Type B pancreatic cell (in vitro differentiated cells): ENCODE measurements at places on chromosomes 6 and 20. TPM values are rescaled to one million over a fixed set of nuclear protein-coding genes. Genes with fewer than 3 reads are reported as not detected.
A peak's percentile ranks its signal among the peaks of the same experiment; 100 is the strongest.

SLC35F1 gene
- total RNA-seq, result 1.9 and 6.1 TPM in 2 replicates

DNA sequence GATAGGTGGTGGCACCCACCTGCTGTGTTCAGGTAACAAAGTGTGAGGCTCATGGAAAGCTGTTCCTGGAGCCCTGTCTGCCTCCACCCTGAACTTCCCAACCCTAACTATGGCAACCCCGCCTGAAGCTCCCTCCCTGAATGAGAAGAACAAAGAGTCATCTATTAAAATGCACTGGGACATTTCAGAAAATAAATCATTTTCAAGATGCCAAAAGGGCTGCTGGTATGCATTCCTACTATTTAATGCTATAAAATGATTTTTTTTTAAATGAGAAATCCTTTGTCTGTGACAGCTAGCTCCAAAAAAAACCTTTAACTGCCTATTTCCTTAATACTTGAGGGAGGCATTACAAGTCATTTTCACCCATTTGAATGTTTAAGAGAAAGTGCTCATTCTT, 84.3 kb upstream of the MRPS10 start:
- no peak for DNase-seq

DNA sequence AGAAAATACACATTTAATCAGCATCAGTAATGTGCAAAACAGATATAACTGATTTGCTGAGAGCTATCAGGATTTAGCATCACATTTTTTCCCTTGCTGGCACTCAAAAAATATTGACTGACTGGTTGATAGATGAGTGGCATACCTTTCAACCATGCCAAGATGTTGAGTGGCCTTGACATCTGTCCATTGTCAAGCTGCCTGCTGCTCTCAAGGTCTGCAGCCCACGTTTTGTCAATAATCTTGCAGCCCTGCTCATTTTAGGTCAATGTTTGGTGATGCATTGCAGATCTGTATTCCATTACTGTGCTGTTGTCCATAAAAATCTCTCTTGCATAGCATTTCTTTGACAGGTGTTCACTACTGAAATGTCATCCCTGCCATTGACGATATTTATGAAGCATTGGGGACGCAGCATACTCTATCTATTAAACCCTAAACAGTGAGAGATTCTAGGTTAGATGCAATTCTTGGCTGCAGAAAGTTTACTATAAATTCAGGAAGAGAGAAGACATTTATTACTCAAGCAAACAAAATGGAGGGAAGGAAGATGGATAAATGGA, 111.6 kb downstream of the BFSP1 start:
- DNase-seq, result no peak

GRCh38 chr6:46410334-46410953, 80.8 kb downstream of the RCAN2 start:
- no peak for DNase-seq

GRCh38 chr20:57622579-57623381, 2.6 kb upstream of the ZBP1 start:
- DNase-seq, result peak; percentile 72

DNA sequence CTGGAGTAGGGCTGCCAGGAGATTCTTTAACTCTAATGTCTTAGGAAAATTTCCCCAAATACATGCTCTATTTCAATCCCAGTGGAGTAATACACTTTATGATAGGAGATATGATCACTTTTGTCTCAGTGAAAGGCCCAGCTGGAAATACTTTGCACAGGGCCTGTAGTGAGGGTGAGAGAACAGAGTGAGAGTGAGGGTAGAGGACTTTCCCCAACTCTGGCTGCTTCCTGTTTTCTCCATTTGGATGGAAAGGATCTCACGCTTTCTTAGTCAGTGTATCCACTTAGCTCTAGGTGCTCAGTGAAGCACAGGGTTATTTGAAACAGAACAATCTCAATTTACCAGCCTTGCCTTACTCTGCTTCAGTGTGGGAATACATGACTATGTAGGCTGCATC, 36.6 kb downstream of the FAM229B start:
- DNase-seq, result no peak

GRCh38 chr6:36128793-36129192, 1.5 kb upstream of the MAPK13 start:
- no peak for DNase-seq

DNA sequence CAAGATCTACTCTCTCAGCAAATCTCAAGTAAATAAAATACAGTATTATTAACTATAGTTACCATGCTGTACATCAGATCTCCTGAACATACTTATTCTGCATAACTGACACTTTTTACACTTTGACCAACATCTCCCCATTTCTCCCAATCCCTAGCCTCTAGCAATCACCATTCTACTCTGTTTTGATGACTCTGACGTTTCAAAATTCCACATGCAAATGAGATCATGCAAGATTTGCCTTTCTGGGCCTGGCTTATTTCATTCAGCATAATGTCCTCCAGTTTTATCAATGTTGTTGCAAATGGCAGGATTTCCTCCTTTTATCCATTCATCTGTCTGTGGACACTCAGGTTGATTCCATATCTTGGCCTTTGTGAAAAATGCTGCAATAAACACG, 266.3 kb downstream of the RFPL4B start:
- no peak for DNase-seq

DNA sequence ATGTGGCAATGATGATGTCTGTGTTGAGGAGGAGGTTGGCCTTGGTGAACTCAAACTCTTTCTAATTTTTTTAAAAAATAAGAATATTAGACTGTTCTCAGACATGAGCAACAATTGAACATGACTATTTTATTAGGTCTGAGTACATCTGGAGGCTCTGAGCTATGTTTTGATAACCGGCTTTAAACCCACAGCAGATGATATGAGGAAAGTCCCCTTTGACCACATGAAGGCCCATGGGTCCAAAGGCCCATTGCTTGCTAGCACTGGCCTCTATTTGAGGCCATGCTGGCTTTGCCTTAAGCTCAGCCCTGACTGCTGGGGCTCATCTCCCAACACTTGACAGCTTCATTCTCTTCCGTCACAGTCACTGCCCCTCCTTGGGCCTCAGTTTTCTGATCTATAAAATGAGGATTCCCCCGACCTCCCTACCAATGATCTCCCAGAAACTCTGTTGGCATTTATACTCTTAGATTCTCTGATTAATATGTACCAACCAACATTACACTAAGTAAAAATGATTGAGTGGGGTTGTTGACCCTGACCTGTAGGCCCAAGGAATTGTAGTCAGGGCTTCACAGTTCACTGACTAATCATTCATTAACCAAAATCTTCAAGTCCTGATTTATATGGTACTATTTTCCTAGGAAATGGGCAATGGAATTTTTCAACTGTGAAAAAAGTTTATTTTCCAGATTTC, 23.9 kb upstream of the TINAG start:
- no peak for DNase-seq

- DNase-seq, result peak; percentile 70
These were observed at the start of gene STXBP5 for GRCh38 chr6:147204060-147204785. TSS of gene STXBP5 (plus strand) at chr6:147204417. CDS start at chr6:147204533, 116 bp downstream.

DNA sequence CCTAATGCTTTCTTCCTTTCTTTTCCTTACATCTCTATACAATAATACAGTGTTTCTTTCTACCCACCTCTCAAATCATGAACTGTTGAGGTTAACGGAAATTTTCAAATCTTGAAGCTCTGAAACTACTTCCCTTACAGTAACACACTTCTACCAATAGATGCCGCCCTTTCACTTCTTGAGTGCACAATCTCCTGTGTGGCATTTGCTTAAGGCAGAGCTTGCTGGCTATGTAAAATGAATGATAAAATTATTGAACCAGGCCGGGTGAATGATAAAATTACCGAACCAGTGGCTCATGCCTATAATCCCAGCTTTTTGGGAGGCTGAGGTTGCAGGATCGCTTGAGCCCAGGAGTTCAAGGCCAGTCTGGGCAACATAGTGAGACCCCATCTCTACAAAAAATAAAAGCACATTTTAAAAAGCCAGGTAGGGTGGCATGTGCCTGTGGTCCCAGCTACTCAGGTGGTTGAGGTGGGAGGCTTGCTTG, 56.8 kb downstream of the KCNS1 start:
- DNase-seq, result no peak

GRCh38 chr20:59912609-59913008, 20.8 kb downstream of the SYCP2 start:
- DNase-seq, result no peak

GRCh38 chr6:136767570-136768309, 24.5 kb downstream of the MAP3K5 start:
- no peak for DNase-seq
